KG1 (cell line): ENCODE measurements at places on chromosomes 5 and 9.

GRCh38 chr5:13766236-13766635, 178.3 kb downstream of the DNAH5 start:
- DNase-seq, result no peak

DNA sequence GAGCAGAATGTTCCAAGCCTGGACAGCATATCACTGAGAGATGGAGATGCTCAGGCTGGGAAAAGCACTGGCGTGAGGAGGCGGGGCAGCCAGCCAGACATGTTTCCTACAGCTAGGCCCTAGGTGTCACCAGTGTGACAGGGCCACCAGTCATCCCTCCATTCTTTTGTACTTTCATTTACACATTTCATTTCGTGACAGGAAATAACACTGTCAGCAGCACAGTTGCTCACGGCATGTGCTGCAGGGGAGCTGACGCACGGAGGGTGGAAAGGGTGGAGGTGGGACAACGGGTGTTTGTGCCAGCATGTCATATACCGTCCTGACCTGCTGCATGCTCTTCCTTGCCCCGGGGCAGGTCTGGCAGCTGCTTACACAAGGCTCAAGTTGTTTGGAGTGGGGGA, 14.8 kb upstream of the CEMIP2 start:
- DNase-seq, result no peak

DNA sequence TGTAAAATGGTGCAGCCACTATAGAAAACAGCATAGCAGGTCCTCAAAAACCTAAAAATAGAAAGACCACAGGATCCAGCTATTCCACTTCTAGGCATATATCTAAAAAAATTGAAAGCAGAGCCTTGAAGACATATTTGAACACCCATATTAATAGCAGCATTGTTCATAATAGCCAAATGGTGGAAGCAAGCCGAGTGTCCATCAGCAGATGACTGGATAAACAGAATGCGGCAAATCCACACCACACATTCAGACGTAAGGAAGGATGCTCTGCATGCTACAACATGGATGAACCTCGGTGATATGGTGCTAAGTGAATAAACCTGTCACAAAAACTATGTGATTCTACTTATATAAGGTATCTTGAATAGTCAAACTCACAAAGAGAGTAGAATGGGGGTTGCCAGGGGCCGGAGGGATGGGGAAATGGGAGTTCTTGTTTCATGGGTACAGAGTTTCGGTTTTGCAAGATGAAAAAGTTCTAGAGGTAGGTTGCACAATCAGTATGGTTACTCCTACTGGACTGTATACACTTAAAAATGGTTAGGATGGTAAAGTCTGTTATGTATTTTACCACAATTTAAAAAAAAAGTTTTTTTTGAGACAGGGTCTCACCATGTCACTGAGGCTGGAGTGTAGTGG, 17.1 kb upstream of the HSD17B3 start:
- no peak for DNase-seq

GRCh38 chr9:127021664-127022363, 100.6 kb downstream of the ANGPTL2 start:
- DNase-seq, result no peak

- no peak for DNase-seq
Observed at GRCh38 chr5:139267481-139267880, 26.1 kb upstream of the MATR3 start.

- DNase-seq, result no peak
Observed at GRCh38 chr9:22483528-22484070, 37.0 kb downstream of the DMRTA1 start.

DNA sequence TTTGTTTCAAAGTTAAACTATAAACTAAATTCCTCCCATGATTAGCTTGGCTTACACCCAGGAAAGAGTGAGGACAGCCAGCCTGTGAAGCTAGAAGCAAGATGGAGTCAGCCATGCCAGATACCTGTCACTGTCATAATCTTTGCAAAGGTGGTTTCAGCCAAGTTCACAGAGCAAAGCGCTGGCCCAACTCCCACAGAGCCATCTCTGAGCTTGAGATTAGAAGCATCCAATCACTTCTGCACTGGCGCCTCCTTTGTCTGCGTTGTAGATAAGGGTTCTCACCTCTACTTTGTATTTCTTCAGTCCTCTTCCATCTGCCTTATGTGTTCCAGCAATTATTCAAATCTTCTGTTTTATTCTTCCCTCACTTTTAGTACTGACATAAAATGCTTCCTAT, 119.4 kb upstream of the ACO1 start:
- no peak for DNase-seq

GRCh38 chr5:23027830-23028229, 174.7 kb upstream of the CDH12 start:
- no peak for DNase-seq

DNA sequence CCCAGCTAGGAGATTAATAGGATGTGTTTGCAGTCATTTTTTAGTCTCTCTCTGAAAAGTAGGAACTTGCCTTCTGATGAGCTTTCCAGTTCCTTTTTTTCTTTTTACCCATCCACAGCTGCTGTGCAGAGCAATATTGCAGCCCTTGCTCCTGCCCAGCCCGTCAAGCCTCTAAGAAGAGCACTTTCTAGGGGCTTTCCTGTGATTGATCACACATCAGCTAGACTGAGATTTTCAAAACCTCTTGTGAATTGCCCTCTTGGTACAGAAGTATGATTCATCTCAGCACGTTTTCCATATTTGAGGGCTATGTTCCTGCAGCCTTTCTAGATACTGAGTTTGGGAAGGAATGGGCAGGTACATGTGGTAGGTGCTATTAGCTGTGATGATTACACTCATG, 93.9 kb downstream of the GALNT10 start:
- DNase-seq, result no peak

DNA sequence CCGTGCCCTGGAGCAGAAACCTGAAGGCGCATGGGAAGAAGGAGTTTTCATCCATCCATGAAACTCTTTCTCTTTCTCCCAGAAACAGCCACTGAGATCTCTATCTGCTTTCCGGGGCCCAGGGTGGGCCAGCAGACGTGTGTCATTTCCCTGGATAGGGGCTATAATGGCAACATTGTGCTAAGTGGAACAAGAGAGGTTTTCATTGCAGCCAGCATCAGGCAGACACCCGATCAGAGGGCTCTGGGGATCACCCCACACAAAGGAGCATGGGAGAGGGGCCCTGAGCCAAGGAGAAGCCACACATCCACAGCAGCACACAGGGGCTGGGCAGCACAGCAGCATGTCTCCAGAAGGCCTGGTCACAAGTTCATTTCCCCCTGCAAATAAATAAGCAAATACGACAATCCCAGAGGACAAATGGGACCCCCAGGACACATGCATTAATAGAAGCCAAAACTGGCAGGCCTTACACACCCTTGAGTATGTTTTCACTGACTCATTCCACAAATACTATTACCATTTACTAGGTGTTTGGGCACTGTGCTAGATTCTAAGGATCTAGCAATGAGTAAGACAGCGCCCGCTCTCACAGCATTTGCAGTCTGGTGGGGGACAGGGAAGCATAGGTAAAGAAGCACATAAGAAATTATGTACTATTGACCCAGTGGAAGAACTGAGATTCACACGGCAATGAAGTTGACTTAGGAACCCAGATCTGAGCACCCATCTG, 4.3 kb upstream of the AFAP1L1 start:
- no peak for DNase-seq

GRCh38 chr9:127308652-127309434, 44.3 kb downstream of the GARNL3 start:
- DNase-seq, result no peak

DNA sequence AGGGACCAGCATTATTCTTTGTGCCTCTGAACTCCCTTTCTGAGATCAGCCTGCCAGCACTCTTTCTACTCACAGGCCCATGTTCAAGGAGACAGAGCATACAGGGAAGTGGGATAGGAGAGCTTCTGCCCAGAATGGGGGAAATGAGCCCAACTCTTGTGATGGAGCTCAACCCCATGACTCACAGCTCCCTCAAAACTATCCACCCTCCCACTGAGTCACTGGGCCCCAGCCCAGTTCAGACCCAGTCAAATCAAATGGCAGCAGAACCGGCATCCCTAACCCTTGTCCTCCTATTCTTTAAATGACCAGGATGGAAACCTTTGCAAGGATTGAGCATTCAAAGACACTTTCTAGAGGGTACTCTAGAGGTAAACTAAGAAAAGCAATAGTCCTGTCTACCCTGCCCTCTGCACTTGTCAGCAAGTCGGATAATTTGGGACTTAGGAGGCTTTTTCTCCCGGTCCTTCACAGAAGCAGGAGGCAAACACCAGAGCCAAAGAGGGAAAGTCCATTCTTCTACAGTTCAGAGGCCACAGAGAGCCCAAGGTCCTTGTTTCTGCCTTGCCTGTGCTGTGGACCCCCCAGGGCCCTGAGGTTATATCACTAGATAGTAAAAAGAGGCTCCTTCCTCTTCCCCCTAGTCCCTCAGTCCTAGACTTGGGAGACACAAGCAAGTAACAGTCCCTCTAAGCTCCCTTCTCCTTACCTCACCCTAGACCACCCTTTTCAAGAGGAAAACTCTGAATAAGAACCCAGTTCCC, 3.2 kb downstream of the ATOSB start:
- no peak for DNase-seq

DNA sequence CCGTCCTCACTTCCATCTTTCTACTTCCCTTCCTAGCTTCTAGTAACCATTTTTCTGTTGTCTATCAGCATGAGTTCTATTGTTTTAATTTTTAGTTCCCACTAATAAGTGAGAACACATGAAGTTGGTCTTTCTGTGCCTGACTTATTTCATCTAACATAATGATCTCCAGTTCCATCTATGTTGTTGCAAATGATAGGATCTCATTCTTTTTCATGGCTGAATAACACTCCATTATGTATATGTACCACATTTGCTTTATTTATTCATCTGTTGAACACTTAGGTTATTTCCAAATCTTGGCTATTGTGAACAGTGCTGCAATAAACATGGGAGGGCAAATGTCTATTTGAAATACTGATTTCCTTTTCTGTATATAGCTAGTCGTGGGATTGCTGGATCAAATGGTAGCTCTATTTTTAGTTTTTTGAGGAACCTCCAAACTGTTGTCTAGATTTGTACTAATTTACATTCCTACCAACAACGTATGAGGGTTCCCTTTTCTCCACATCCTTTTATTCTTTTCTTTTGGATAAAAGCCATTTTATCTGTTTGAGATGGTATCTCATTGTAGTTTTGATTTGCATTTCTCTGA, 50.3 kb downstream of the NSD1 start:
- DNase-seq, result no peak

DNA sequence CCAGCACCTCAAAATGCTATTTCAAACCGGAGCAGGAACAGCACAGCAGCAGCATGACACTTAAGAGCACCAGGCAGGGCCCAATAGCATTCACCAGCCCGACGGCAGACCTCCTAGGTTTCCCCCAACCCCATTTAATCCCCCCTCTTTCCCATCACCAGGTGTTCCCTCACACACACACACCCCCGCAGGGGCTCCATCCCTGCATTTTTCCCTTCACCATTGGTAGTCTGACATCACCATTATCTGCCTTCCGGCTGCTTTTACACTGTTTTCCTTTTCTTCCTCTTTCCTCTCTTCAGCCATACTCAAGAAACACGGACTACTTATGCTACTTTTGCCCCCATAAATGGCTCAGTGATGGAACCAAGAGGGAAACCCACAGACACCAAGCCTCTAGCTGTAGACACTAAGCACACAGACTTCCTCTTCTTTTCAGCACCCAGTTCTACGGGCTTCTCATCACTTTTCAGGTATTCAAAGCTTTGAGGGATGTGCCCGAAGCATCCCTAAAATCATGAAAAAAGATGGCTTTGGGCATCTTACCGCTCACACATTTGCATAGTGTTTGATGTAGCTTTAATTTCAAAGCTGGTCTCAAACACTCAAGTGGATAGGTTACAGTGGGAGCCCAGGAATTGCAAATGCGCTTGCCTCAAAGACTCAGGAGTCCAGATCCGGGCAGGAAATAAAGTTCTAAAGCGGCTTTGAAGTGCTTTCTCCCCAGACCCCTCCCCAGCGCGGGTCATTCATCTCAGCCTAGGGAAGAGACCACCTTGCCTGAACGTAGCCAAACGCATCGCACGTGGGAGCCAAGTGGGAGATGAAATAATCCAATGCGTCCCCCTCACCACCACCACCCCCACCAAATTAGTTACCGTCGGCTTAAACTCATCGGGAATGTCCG, 141.5 kb downstream of the TSSK1B start:
- no peak for DNase-seq
